MG63 (cell line): ENCODE measurements at places on chromosomes 1 and 21. TPM values are rescaled to one million over a fixed set of nuclear protein-coding genes. Genes with fewer than 3 reads are reported as not detected.
A peak's percentile ranks its signal among the peaks of the same experiment; 100 is the strongest.

LAD1 gene
- total RNA-seq: not detected in 2 replicates

AGRN gene
- total RNA-seq: 38.0 and 70.2 TPM in 2 replicates

NCDN gene
- total RNA-seq: 15.8 and 22.4 TPM in 2 replicates

THEM5 gene
- not detected in 2 replicates for total RNA-seq

NBPF6 gene
- total RNA-seq: 0.13 and 0.35 TPM in 2 replicates

SPOCD1 gene
- total RNA-seq: 27.6 and 32.3 TPM in 2 replicates

DNA sequence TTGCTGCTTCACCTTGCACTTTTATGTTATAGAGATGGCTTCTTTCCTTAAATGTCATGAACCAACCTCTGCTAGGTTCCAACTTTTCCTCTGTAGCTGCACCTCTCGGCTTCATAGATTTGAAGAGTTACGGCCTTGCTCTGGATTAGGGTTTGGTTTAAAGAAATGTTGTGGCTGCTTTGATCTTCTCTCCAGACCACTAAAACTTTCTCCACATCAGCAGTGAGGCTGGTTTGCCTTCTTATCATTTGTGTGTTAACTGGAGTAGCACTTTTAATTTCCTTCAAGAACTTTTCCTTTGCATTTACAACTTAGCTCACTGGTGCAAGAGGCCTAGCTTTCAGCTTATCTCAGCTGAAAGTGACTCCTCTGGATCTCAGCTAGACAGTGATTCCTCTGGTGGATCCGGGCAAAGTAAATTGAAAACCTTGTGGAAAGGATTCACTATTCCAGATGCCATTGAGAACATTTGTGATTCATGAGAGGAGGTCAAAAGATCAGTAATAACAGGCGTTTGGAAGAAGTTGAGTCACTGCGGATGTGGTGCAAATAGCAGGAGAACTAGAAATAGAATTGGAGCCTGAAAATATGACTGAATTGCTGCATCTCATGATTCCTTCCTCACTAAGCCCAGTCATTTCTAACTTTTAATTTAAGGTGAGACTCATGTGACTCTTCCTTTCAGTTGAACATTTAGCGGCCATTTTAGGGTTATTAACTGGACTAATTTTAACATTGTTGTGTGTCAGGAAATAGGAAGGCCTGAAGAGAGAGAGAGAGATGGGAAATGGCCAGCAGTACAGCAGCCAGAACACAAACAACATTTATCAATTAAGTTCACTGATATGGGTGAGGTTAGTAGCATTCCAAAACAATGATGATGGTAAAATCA, 16.2 kb upstream of the RGS1 start:
- peak; percentile 74 for DNase-seq

DNA sequence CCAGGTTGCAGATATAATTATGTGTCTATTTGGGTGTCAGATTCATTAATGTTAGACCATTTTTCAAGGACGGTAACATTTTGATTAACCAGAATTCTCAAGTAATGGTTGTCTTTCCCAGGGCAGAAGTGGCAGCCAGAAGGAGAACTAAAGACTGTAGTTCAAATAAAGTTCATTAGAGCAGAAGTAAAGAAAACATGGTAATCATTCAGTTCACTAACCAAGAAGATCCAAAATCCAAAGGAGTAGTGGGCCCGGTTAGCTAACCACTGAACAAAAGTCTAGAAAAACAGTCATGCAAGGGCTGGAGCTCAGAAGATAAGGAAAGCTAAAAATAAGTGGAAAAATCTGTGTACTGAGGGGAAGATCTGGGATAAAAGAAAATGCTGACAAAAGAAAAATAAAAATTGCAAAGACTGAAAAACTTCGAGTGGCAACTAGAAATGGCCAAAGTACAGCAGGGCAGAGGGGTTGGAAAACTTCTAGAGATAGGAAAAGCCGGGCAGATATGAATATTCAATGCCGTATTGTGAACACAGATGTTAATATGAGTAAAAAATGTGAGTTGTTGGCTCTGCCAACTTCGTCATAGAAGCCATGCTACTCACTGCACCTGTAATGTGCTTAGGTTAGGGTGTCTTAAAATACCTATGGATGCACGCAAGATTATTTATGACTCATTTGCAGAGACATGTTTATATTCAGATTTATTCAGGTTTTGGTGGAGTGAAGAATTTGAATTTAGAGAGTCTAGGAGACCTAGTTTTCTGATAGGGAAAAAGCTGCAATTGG, 925.9 kb downstream of the LTN1 start:
- no peak for DNase-seq

GRCh38 chr1:60063561-60063960, 10.0 kb downstream of the C1orf87 start:
- DNase-seq: no peak

GRCh38 chr1:3922851-3923250, 22.8 kb upstream of the C1orf174 start:
- no peak for DNase-seq

DNA sequence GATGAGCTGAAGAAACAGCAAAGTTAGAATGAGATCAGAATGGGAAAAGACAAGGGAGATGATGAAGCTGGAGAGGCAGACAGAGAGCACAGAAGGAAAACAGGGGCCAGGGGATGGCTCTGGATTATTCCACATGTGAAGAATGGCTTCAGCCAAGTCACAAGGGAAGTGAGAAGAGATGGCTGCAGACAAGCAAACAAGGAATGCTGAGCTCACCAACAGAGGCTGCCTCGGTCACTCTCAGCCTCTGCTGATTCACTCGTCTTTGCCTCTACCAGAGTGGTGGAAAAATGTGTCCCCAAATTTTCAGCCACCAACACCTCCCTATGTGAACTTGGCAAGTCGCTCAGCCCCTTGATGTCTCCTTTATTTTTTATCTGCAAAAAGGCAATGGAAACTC, 46.7 kb downstream of the TRABD2B start:
- DNase-seq: no peak

DNA sequence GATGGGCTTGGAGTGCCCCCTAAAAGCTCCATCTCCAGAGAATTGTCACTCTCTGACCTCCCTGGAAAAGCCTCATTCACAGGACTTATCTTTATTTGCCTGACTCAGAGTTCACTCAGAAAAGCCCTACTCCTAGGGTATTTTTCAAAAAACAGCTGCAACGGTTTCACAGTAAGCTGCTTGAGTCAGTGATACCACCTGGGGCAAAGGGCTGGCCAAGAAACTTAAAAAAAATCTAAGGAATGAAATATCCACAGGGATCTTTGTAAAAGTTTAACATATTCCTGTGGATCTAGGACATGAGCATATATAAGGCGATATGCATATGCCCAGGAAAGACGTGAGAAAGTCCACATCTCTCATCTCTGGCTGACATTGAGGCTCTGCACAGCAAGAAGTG, 33.8 kb upstream of the TSPAN2 start:
- DNase-seq: no peak

GRCh38 chr21:42478504-42478903, 17.5 kb downstream of the RSPH1 start:
- DNase-seq: no peak

GRCh38 chr1:79532555-79532954, 526.0 kb upstream of the ADGRL4 start:
- DNase-seq: no peak

DNA sequence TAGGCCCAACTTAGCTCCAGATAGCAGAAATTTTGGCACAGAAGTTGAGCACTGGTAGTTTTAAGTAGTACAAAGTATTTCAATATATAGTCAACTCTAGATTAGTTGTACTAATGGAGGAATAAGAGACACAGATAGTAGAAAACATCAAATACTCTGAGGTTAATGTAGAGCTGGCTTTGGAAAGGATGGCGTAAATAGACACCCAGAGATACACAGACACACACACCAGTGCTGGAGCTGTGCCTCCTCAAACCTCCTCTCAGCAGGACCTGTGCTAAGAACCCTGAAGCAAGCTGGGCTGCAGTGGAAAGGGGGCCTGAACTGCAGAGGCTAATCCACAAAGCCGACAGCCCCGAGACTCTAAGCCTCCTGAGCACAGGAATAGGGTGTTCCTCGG, 67.0 kb upstream of the EDEM3 start:
- DNase-seq: no peak

DNA sequence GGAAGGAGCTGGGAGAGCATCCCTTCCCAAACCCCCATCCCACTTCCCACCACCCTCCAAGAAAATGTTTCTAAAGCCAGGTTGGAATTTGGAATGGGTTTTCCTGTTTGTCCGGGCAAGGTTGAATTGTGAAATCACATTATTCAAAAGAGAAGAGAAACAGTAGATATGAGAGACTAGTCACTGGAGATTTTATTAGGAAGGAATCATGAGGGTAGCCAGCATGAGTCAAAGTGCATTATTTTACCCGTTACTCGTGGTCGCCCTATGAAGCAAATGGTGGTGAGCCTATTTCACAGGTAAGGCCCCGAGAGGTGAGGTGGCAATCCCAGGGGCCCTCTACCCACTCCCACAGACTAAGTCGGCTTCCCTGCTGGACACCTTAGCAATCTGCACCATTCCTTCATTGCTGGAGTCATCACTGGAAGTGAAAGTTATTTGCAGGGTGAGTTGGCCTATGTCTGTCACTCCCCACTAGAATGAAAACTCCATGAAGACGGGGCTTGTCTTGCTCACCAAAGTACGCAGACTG, 52.8 kb downstream of the TOMM20 start:
- DNase-seq: no peak

DNA sequence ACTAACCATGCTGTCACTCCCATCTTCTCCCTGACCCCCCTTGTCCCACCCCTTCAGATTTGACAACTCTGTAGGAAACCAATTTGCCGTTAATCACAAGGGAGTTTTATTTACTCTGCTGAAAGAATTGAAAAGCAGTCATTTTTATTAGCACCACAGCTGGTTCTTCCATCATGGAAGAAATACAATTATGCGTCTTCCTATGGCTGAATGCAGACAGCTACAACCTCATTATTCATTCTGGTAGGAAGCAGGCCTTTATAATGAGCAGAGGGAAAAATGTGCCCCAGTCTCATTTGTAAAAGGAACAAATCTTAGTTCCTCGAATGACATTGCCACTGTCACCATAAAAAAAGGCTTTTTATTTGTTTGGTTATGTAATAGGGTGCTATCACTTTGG, 35.2 kb downstream of the JUN start:
- no peak for DNase-seq

GRCh38 chr1:50705699-50706098, 254.4 kb downstream of the FAF1 start:
- no peak for DNase-seq

DNA sequence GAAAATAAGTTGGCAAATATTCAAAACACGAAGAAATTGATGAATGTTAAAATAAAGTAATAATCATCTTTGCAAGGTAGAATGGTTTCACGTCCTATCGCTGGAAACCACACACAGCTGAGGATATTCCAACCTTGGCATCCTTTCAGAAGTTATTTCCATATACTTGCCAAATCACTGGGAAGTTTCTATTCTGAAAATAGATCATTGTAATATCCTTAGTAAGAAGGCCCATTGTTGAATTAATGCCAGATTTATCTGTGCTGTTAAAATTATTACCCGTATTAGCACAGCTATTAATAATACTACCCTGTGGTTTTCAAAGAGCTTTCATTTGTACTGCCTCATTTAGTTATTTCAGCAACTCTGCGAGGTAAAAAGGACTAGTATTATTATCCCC, 81.1 kb downstream of the OLFM3 start:
- no peak for DNase-seq

- DNase-seq: no peak
These were observed 63.3 kb downstream of the AK4 start for GRCh38 chr1:65211331-65211730.

DNA sequence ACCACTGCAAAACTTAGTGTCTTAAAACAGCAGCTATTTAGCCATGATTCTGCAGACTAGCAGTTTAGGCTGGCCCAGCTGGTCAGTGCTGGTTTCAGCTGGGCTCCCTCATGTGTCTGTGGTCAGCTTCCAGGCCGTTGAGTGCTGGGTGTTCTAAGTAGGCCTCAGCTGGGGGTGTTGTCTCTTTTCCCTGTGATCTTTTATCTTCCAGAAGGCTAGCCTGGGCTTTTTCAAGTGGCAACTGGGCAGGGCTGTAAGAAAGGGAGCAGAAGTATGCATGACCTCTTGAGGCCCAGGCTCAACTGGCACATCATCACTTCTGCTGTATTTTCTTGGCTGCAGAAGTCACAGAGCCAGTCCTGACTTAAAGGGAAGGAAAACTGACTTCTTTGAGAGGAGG, 136.1 kb downstream of the KIF26B start:
- no peak for DNase-seq

DNA sequence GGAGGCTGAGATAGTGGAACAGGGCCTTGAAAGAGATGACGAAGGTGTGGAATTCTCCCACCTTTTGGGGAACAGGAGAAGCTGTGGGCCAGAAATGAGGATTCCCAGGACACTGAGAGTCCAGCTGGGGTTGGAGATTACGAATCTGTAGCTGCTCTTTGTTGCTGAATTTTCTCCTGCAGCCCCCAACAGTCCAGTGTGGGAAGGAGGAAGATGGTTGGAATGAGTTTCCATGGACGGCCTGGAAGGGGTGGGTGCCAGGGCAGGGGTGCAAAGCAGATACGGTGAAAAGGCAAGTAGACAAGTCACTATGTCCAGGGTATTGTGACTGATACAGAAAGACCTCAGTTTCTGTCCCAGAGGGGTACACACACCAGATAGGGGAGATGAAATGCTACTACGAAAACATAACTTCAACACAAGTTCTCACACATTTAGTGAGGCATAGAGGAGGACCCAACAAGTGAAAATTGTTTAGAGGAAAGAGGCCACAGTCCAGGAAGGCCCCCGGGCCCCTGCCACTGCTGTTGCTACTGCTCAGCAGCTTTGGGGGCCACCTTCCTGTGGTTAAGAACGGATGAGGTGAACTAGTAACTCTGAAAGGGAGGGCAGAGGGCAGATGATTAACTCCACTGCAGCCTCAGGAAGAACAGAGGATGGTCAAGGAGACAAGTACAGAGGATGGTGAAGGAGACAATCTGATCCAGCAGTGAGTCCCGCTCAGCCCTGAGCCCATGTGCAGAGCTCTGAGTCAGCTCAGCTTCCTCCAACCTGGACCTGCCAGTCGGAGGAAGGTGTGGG, 7.3 kb downstream of the CD244 start:
- no peak for DNase-seq

- no peak for DNase-seq
These were observed 4.4 kb upstream of the SLC37A1 start for GRCh38 chr21:42509244-42509643.

- DNase-seq: no peak
These were observed 20.3 kb upstream of the TBX19 start for GRCh38 chr1:168260393-168260792.

GRCh38 chr1:184684285-184685074, 70.2 kb downstream of the EDEM3 start:
- no peak for DNase-seq

DNA sequence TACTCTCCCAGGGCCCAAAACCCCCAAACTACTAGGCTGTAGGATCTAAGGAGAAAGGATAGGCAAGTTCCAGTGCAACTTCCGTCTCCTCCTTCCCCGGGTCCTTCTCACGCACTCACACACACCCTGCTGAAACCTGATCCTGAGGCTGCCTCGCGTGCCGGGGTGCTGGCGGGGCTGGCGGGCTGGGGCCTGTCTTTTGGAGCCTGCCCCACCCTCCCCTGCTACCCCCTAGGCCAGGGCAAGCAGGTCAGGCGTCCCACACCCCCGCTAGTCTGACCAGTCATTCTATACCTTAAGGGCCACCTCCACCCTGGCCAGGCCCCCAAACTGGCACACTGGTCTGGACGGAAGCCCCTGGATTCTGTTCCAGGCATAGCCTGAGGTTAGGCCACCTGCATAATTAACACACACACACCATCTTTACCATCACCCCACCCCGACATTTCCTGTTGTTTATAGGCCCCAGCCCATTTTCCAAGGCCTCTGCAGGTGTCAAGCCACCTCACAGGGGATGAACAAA, 48.3 kb upstream of the ARTN start:
- DNase-seq: no peak

GRCh38 chr1:43968348-43968948, 1.4 kb upstream of the DPH2 start:
- DNase-seq: no peak

- no peak for DNase-seq
These were observed 180.6 kb upstream of the C1orf105 start for GRCh38 chr1:172239901-172240300.
